ENCODE measurements at places on chromosomes 5 and 9. TPM values are rescaled to one million over a fixed set of nuclear protein-coding genes. Genes with fewer than 3 reads are reported as not detected.
A peak's percentile ranks its signal among the peaks of the same experiment; 100 is the strongest.

Gene BSPRY
- not detected for total RNA-seq

DNA sequence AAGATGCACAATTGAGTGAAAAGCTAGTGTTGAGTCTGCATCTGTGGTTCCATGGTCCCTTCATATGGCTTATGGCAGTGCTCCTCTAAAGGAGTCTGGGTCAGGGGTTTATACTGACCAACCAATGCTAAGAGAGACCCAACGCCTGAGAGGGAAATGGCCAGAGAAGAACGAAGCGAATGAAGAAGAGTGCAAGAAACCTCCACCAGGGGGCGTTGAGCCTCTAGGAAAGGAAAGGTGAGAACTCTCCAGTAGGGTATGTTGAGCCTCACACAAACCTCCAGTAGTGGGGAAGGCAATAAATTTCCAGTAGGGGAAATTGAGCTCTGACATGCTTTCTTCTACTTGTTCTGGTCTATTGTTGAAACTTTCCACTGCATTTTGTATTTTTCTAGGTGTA lies 470.6 kb downstream of the PRDM9 start:
- DNase-seq, result no peak

DNA sequence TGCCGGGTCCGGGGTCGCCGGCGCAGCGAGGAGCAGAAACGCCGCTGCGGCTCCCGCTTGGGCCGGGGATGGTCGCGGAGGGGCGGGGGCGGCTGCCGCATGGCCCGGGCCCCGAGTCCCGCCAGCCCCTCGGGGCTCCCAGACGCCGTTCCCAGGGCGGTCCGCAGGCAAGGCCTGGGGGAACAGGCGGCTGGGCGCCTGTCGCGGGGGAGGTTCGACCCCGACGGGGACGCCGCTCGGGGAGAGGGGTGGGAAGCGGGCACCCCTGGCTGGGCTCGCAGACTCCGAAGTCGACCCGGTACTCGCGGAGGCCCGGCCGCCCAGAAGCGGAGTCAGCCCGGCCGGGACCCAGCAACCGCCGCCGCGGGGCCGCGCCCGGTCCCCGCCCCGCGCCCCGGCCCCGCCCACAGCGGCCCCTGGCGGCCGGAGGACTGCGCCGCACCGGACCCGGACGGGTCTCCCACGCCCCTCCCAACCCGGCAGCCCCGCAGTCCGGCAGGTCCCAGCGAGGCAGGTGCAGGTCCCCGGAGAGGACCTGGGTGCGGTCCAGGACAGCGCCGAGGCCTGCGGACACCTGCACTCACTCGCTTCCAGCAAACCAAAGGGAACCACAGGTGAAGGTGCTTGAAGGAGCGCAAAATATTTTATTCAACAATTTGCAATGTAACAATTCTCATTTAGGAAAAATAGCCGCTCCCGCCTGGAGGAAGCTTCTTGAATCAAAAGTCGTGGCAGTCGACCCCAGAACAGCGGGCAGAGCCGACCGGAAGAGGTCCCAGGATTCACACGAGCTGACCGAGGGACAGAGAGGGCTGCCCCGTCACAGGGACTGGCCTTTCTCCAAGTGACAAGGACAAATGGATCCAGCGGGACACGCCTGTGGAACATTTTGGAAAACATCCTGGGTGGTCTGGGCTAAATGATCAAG lies at the start of gene INPP5E:
Gene INPP5E, minus strand, starts transcription at position 365 of the 928 bp plus-strand sequence. CDS start 426 bp downstream, outside the sequence.
- DNase-seq, result peak; percentile 36

DNA sequence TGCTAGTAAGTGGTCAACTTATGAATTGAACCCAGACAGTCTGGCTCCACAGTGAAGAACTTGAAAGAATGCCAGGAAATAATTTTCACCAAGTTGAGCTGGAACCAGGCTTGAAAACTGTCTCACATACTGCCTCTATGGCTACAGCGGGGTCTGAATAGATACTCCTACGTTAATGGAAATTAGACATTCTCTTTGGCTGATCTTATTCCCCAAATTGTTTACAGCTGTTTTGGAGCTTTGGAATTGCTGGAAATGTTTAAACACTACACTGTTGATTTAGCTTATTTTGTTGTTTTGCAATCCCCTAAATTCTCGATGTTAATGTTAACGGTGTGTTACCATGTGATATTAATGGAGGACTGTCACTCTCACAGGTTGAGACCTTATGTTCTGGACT lies 146.4 kb downstream of the FBXL7 start:
- DNase-seq, result no peak
